GM12878 (cell line): ENCODE measurements at places on chromosomes 1 and 21. TPM values are rescaled to one million over a fixed set of nuclear protein-coding genes. Genes with fewer than 3 reads are reported as not detected.

- H3K27me3 ChIP-seq: no peaks in the 10 kb centered on the region
- no peaks in the 10 kb centered on the region for H3K36me3 ChIP-seq
- DNase-seq: no peak
- no peak overlapping the region for H3K4me3 ChIP-seq
- H3K4me1 ChIP-seq: no peaks in the 10 kb centered on the region
- no peak overlapping the region for H3K27ac ChIP-seq
Measured at GRCh38 chr1:93471911-93472310, 24.0 kb downstream of the FNBP1L start.

GRCh38 chr1:24418898-24419628 is 3.5 kb downstream of the NIPAL3 start:
- H3K36me3 ChIP-seq: peaks cover 5% of the 10 kb centered on the region; the same call in 1 of the 2 replicates
- no peak for DNase-seq
- no peak overlapping the region for H3K4me3 ChIP-seq
- no peaks in the 10 kb centered on the region for H3K27me3 ChIP-seq

- DNase-seq: no peak
- H3K4me1 ChIP-seq: peaks cover 28% of the 10 kb centered on the region
- H3K36me3 ChIP-seq: no peaks in the 10 kb centered on the region
- H3K27ac ChIP-seq: no peak overlapping the region
- H3K4me3 ChIP-seq: no peak overlapping the region
- H3K27me3 ChIP-seq: no peaks in the 10 kb centered on the region
Measured at GRCh38 chr1:67750691-67751054, 65.7 kb downstream of the GADD45A start.

DNA sequence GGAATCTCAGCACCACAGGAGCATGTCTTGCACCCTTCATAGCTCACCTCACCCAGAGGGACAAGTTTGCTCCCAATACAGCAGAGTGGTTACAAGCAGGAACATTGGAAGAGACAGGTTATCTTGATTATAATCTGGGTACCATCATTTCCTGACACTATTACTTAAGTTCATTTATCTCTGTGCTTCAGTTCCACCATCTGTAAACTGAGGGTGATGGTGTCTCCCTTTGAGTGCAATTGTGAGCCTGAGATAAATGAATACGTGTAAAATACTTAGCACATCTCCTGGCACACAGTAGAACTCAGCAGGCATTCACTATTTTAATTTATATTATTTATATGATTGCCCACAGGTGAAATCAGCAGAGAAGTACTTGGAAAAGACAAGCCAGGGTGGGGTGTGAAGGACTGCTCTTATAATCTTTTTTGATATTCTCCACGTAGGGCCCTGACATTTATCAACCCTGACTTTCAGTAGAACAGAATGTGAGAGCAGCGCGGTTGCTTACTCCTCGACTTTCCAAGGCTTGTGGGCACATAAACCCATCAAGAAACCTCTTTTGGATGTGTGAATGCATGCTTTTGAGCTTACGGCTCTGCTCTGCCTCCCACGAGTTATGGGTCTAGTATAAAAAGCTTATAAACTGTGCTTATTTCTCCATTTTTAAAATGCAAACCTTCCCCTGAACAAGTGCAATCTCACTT is 34.9 kb downstream of the DUSP10 start:
- no peak overlapping the region for H3K4me3 ChIP-seq
- peaks cover 34% of the 10 kb centered on the region for H3K36me3 ChIP-seq
- H3K27me3 ChIP-seq: no peaks in the 10 kb centered on the region

DNA sequence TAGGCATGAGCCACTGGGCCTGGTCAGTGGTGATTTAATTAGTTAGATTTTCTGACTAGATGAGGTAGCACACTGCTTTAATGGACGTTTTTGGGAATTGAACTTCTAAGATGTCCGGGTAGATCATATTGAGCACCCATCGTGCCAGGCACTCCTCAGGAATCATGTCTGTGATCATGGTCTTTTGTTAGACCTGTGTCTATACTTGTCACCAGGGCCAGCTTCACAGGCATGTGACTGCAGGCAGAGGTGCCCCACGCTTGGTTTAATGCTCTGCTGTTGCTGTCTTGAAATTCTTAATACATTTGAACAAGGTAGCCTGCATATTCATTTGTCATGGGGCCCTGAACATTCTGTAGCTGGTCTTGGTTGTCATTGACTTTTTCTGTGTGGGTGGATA is 19.6 kb downstream of the UBE4B start:
- no peak overlapping the region for H3K27ac ChIP-seq
- no peak overlapping the region for H3K4me3 ChIP-seq
- H3K4me1 ChIP-seq: no peaks in the 10 kb centered on the region; the same call in 1 of the 2 replicates
- peaks cover 13% of the 10 kb centered on the region for H3K36me3 ChIP-seq
- DNase-seq: no peak

DNA sequence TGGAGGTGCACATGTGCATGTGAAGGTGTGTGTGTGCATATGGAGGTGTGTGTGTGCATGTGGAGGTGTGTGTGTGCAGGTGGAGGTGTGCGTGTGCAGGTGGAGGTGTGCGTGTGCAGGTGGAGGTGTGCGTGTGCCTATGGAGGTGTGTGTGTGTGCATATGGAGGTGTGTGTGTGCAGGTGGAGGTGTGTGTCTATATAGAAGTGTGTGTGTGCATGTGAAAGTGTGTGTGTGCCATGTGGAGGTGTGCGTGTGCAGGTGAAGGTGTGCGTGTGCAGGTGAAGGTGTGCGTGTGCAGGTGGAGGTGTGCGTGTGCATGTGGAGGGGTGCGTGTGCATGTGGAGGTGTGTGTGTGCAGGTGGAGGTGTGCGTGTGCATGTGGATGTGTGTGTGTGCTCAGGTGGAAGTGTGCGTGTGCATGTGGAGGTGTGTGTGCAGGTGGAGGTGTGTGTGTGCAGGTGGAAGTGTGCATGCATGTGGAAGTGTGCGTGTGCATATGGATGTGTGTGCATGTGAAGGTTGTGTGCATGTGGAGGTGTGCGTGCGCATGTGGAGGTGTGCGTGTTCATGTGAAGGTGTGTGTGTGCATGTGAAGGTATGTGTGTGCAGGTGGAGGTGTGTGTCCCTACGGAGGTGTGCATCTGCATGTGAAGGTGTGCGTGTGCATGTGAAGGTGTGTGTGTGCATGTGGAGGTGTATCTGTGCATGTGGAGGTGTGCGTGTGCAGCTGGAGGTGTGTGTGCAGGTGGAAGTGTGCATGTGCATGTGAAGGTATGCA is 13.5 kb downstream of the C1orf74 start:
- H3K36me3 ChIP-seq: peaks cover 4% of the 10 kb centered on the region
- no peak overlapping the region for H3K27ac ChIP-seq
- H3K4me1 ChIP-seq: peaks cover 63% of the 10 kb centered on the region
- no peaks in the 10 kb centered on the region for H3K27me3 ChIP-seq

The FCRL3 gene
- 0.08 TPM in 1 of 2 replicates, not detected in the other for total RNA-seq

- no peaks in the 10 kb centered on the region for H3K36me3 ChIP-seq
- no peaks in the 10 kb centered on the region for H3K4me1 ChIP-seq
- H3K27me3 ChIP-seq: no peaks in the 10 kb centered on the region; the same call in 1 of the 2 replicates
- H3K4me3 ChIP-seq: no peak overlapping the region
- DNase-seq: no peak
Measured at GRCh38 chr1:199791495-199791894, 236.0 kb upstream of the NR5A2 start.

The RGS13 gene
- total RNA-seq: 0.23 and 0.29 TPM in 2 replicates

The TTC39A gene
- 1.5 and 3.5 TPM in 2 replicates for total RNA-seq

DNA sequence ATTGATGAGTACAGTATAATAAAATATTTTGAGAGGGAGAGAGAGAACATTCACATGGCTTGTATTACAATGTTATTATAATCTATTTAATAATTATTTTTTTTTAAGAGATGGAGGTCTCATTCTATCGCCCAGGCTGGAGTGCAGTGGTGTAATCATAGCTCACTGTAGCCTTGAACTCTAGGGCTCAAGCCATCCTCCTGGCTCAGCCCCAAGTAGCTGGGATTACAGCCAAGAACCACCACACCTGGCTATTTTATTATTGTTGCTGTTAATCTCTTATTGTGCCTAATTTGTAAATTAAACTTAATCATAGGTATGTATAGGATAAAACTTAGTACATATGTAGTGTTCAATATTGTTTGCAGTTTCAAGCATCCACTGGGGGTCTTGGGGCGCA is 57.8 kb downstream of the HS2ST1 start:
- no peak overlapping the region for H3K4me3 ChIP-seq
- H3K4me1 ChIP-seq: no peaks in the 10 kb centered on the region
- H3K27me3 ChIP-seq: no peaks in the 10 kb centered on the region
- DNase-seq: no peak
- no peak overlapping the region for H3K27ac ChIP-seq
- H3K36me3 ChIP-seq: no peaks in the 10 kb centered on the region

DNA sequence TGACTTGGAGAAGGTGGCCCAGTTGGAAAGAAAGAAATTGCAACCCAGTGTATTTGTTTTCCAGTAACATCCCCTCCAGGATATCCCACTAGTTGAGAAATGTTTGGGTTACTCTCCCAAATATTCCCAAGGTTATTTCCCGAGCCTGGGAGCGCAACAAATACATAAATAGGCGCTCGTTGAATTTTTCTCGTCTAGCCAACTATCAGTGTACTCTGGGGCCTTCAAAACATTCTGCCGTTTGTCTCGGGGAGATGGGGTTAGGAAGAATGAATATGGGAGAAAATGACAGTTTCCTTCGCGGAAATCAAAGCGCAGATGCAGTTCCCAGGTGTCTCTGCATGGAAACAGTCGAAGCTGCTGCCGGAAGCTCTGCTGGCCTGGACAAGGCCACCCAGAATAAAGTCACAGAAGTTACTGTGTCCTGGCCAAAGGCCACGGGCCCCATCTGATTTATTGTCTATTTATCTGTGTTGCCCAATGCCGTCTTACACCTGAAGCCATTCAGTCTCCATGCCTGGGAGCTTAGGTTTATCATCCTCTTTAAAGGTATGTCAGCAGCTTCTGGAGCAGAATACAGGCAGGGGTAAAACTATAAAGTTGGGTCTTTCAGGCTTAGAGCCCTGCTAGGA is 1.0 kb downstream of the C1orf115 start:
- H3K27me3 ChIP-seq: 0 out of 2 replicates have a peak, but pooled peaks cover 1% of the 10 kb centered on the region
- no peak for DNase-seq

GRCh38 chr1:81710857-81711256 is 89.9 kb upstream of the ADGRL2 start:
- no peak overlapping the region for H3K27ac ChIP-seq
- DNase-seq: no peak
- no peaks in the 10 kb centered on the region for H3K27me3 ChIP-seq
- H3K4me3 ChIP-seq: no peak overlapping the region
- H3K36me3 ChIP-seq: no peaks in the 10 kb centered on the region

The AHCTF1 gene
- 27.1 and 29.3 TPM in 2 replicates for total RNA-seq

DNA sequence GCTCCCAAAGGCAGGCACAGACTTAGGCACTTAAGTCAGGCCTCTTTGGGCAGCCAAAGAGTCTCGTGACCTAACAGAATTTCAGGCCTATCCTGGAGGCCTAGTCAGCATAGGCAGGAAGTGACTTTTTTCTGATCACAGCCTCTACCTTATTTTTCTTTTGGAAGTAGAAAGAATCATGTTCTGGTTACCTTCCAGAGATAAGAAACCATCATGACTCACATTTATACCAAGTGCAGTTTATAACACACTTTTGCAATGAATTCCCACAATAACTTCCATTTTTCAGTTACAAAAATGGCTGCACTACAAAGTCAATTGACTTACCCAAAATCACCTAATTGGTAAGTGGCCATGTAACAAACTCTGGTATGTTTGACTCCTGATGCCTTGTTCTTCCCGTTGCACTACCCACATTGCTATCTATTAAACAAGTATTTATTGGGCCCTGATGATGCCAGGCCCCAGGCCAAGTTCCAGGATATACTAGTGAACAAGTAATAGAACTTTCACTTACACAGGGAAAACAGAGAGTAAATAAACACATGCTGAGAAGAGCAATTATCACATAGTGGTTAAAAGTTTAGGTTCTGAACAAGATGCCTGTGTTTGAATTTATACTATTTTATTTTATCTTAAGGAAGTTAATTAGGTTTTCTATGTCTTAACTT is 74.3 kb downstream of the SH3GLB1 start:
- no peak overlapping the region for H3K4me3 ChIP-seq
- peaks cover 10% of the 10 kb centered on the region for H3K4me1 ChIP-seq
- no peaks in the 10 kb centered on the region for H3K27me3 ChIP-seq
- H3K36me3 ChIP-seq: no peaks in the 10 kb centered on the region
- no peak overlapping the region for H3K27ac ChIP-seq
- DNase-seq: no peak

DNA sequence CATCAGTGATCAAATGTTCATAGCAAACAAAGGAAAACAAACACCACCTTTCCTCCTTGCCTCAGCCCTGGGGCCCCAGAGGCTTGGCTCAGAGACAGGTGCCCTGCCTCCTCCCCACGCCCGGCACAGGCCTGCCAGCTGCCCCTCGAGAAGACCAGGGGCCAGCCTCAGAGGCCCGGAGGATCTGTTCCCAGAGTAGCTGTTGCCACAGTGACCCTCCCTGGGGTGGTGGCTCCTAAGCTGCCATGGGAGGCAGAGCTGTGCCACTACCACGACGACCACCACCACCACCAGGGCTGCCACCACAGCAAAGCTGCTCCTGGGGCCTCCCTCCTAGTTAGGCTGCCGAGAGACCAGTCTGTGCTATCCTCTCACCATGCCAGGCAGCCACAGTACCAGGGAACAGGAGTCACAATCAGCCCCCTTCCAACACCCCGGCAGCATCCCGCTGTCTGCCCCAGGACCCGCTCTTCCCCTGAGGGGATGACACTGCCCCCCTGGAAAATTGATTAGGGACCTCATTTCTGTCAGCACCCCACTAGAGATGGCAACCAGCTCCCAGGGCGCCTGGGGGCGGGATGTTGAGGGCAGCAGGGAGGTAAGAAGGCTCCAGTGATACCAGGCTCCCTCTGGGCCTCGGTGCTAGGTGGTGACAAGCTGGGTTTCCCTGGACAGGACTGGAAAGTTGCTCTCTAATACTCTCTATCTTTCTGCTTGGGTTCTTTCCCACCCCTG is 30.5 kb downstream of the KCNC4 start:
- no peak overlapping the region for H3K27ac ChIP-seq
- no peak for DNase-seq

DNA sequence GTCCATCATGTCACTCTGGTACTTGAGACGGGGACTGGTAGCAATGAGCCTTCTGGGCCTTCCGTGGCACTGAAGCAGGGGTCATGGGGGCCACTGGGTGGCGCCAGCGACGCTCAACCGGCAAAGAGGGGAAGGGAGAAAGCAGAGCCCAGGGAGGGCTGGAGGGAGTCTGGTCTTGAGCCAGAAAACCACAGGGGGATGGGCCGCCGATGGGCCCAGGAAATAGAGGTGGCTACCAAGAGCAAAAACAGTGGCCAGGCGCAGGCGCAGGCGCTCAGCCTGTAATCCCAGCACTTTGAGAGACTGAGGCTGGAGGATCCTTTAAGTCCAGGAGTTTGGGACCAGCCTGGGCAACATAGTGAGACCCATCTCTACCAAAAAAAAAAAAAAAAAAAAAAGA is 21.8 kb downstream of the EXOC8 start:
- no peak overlapping the region for H3K4me3 ChIP-seq
- no peaks in the 10 kb centered on the region for H3K27me3 ChIP-seq
- DNase-seq: no peak
- no peak overlapping the region for H3K27ac ChIP-seq

- peaks cover 17% of the 10 kb centered on the region for H3K4me1 ChIP-seq
- H3K27ac ChIP-seq: no peak overlapping the region
- no peak for DNase-seq
Measured at GRCh38 chr1:160860840-160861505, 1.7 kb downstream of the CD244 start.
